ENCODE measurements at places on chromosomes 2 and 18.

DNA sequence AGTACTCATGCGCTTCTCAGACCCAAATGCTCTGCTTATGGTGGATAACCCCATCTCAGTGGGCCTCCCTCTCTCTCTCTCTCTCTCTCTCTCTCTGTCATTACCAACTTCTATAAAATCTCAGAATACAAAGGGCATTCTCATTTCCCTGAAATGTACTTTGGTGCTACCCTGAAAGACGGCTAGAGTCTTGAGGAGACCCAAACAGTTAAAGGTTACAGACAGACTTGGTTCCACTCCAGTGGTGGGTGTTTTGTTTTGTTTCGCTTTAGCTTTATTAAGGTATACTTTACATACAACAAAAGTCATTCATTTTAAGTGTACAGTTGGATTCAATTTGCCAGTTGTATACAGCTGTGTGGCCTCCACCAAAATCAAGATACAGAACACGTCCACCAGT lies 60.9 kb downstream of the BCL11A start:
- no peak for DNase-seq

DNA sequence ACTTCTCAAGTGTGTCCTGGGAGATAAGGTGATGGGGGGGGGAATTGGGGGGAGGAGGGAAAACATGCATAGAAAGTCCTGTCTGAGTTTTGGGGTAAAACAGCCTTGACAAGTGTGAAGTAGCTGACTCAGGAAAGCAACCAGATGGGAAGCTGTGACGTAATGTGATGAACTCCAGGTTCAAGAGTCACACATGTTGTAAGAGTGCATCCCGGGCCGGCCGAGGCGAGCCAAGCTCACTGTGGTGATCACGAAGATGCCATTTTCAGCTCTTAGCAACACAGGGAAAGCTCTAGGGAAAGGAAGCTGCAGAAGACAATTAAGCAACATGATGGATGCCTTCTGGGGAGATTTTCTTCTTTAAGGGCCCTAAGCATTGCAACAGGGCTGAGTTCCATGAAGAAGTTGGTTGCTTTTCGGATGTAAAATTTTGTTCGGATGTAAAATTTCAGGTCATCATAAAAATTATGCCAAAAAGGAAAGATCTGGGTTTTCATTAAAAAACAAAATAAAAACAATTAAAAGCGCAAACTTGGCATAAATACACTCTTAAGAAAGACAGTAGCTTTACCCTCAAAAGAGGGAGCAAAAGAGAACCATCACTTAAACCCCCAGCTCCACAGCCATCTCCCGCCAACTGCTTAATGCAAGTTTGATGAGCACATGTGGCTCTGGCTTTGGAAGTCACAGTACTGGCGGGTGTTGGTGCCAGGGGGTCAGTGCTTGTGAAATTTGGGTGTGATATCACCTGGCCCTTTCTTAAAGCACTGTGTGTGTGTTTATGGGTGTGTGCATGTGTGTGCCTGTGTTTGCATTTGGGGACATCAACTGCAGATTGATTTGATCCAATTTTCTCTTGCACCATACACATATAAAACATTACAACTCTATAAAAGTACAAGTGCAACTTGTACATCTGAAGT lies 19.1 kb downstream of the SERTAD2 start:
- DNase-seq, result no peak

- no peak for DNase-seq
These were observed 8.2 kb downstream of the GDF7 start for GRCh38 chr2:20674974-20675679.

DNA sequence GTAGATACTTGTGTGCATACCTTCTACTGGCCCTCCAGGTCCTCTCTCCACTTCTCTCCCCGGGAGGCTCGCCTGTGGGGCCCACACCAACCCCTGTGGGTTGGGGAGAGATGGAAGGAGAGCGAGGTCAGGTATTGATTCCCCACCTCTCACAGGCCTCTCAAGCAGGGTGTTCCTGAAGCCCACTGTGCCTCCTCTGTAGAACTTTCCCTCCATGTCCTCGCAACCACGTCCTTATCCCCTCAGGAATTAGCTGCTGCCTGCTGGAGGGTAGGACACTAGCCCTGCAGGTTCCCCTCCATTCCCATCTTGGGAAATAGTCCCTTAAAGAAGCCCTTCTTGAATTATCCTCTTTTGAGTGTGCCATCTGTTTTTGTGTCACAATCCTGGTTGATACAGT lies 38.9 kb upstream of the KLF11 start:
- peak; percentile 3 for DNase-seq

GRCh38 chr2:35960596-35960995 lies 395.0 kb upstream of the CRIM1 start:
- DNase-seq, result no peak

- DNase-seq, result no peak
These were observed 266.2 kb downstream of the TMX3 start for GRCh38 chr18:68448736-68449135.

DNA sequence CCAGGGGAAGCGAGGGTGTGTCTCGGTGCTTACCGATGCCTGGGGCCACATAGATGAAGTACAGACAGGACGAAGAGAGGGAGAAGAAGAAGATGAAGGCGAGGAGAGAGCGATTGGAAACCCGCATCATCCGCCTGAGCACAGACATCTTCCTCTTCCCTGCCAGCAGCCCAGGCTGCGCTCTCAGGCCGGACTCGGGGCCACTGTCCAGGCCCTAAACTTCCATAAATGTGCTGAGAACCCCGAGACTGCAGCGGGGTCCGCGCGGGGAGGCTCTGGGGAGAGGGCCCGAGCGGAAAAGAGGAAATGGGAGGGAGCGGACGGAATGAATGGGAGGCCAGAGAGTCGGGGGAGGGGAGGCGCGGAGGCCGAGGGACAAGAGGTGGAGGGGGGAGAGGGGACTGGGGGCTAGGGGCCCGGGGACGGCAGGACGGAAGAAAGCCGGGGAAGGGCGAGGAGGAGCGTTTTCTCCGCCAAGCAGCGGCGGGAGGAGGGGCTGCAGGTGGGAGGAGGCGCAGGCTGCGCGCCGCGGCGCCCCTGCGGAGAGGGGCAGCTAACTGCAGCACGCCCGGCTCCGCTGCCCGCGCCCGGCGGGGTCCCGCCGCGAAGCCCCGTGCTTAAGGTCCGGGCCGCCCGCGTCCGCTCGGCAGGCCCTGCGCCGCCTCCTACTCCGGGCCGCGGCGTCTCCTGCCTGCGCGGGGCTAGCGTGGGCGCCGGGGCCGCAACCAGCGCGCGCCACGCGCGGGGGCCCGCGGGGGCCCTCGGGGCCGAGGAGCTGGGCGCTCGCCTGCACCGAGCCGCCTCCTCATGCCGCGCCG lies at the start of gene B4GALT6:
B4GALT6 (minus strand) TSS at position 303 of the 818 bp plus-strand sequence; CDS start at position 148, 155 bp downstream.
- no peak for DNase-seq

DNA sequence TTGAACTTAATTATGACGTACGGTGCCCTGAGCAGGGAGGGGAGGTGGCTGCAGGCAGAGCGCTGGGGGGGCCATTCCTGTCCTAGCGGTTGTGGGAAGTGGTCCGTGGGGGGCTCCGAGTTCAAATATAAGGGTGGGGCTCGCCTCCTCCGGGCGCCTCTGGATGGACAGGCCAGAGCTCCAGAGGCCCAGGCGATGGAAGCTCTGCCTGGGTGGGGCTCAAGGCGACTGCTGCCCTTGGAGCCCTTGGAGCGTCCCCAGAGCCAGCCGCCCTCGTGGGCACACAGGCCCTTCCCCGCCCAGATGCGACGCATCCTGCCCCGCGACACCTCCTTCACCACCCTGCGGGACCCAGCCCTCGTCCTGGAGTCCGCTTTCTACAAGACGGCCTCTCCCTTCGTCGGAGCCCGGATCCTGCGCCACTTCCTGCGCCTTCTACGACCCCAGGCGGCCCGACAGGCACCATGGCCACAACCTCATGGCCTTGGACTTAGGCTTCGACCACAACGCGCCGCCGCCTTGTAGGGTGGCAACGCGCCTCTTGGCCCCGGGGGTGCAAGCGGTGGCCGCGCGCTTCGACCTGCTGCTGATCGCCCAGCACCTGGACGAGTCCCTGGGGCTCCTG lies 10.5 kb downstream of the AQP12B start:
- DNase-seq, result no peak

- DNase-seq, result no peak
These were observed 239.2 kb upstream of the DOK6 start for GRCh38 chr18:69161383-69162028.

GRCh38 chr2:160175169-160176134 lies 24.6 kb downstream of the ITGB6 start:
- no peak for DNase-seq

GRCh38 chr2:241509155-241509784 lies 886 bp upstream of the STK25 start:
- DNase-seq, result no peak
